ENCODE measurements at places on chromosomes 12 and 14.

DNA sequence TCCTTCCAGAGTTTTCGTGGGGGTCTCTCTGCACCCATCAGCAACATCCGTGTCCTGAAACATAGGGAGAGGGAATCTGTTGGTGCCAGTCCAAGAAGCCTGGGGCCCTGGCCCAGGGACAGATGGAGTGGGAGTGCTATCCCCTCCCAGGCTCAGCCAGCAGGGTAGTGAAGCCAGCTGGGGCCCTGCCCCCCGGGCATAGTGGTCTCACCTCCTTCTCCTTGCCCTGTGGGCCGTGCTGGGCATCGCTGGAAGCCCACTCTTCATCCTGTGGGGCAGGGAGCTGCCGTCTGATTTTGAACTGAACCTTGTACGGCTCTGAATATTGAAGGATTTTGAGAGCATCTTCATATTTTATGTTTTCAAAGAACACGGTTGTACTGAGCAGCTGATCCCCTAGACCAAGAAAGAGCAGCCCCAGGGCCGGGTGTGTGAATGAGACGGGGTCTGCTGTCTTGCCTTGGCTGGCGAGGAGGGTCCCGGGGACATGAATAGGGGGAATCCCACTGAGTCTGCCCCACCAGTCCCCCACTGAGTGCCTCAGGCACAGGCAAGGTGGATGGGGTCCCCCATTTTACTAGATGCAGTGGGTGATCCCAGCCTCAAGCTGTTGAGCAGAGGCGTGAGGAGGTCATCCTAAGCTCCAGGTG is 23.3 kb downstream of the AHNAK2 start:
- DNase-seq, result no peak

GRCh38 chr12:15355766-15356165 is 33.5 kb downstream of the PTPRO start:
- peak; percentile 12 for DNase-seq

DNA sequence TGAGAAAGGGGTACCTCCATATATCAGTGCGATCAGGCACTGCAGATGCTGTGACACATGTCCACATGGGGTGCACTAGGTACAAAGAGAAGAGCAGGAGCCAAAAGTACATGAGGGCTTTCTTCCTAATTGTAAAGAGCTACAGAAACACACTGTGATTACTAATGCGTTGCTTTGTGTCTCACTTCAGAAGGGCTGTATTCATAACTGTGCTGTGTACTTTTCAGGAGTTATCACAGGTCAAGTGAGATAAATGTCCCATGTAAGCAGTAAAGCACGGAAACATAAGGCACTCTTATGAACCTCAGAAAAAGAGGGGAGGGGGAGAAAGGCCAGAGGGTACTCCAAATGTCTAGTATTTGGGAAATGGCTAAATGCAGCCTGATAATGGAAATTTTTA is 10.6 kb downstream of the SPRING1 start:
- no peak for DNase-seq

- DNase-seq, result no peak
Observed at GRCh38 chr12:3542911-3543310, 51.9 kb downstream of the PRMT8 start.

DNA sequence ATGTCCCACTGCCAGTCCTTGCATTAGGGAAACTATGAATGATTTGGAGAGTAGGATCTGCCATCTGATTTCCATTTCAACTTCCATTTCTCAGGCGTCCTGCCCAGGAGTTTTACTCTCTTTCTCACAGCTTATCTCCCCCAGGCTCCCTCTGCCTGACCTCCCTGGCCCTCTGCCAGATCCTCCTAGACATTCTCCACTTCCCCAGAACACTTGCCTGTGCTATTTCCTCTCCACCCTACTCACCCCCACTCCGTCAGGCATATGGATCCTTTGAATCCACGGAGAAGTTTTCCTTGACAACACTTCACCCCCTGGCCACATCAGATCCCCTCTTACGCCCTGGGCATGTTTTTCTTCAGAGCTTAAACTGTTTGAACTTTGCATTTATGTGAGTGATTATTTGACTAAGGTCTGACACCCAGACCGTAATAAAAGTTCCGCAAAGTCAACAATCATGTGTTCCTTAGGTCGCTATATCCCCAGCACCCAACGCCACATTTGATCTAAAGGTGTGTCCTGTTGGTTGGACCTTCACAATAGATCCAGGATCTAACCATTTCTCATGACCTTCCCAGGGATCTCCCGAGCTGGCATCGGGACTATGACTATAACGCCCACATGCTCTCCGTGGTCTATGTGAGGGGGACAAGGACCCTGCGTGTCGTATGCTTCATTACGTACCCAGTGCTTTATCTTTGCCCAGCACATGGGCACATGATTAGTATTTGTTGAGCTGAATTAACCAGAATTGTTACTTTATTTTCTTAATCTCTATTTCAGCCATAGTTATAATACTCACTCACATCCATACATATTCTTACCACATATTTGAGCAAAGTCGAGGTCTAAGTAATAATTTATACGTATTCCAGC is 255.8 kb upstream of the FOXN3 start:
- no peak for DNase-seq

GRCh38 chr14:68568907-68569897 is 223.7 kb downstream of the ZFP36L1 start:
- DNase-seq, result no peak

Measured in NCI-H748 treated with DMSO at 0.1 percent for 48 hours (cell line).